Mesothelial cell of epicardium (in vitro differentiated cells): ENCODE measurements at places on chromosomes 7 and 10.

DNA sequence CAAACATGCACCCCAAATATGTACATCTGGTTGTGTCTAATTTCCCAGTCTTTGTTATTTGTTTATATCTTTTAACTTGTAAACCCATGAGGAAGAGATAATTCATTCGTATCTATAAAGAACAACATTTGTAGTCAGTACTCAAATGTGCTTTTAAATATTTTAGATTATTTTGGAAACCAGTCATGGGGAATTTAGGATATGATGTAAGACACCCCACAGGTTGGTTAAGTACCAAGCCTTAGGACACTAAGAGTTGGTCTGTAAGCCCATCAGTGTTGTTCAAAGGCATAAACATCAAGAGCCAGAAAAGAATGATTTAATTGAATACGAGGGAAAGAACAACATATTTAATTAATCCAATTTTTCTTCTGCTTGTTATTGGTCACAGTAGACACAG, 421.1 kb upstream of the SEMA3C start:
- no peak for DNase-seq

GRCh38 chr10:95474228-95475002, 86.8 kb downstream of the SORBS1 start:
- DNase-seq, result no peak

- no peak for DNase-seq
Measured at GRCh38 chr7:124603066-124603465, 162.5 kb downstream of the GPR37 start.

DNA sequence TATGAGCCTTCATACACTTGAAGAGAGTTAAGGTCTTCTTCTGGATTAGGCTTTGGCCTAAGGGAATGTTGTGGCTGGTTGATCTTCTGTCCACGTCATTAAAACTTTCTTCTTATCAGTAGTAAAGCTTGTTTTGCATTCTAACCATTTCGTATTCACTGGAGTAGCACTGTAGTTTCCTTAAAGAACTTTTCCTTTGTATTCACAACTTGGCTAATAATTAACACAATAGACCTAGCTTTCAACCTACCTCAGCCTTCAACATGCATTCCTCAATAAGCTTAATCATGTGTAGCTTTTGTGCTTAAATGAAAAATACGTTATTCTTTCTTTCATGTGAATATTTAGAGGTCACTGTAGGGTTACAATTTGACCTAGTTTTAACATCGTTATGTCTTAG, 42.8 kb downstream of the AKR1C8 start:
- DNase-seq, result no peak

GRCh38 chr7:56046721-56047445, 4.4 kb downstream of the PSPH start:
- no peak for DNase-seq

DNA sequence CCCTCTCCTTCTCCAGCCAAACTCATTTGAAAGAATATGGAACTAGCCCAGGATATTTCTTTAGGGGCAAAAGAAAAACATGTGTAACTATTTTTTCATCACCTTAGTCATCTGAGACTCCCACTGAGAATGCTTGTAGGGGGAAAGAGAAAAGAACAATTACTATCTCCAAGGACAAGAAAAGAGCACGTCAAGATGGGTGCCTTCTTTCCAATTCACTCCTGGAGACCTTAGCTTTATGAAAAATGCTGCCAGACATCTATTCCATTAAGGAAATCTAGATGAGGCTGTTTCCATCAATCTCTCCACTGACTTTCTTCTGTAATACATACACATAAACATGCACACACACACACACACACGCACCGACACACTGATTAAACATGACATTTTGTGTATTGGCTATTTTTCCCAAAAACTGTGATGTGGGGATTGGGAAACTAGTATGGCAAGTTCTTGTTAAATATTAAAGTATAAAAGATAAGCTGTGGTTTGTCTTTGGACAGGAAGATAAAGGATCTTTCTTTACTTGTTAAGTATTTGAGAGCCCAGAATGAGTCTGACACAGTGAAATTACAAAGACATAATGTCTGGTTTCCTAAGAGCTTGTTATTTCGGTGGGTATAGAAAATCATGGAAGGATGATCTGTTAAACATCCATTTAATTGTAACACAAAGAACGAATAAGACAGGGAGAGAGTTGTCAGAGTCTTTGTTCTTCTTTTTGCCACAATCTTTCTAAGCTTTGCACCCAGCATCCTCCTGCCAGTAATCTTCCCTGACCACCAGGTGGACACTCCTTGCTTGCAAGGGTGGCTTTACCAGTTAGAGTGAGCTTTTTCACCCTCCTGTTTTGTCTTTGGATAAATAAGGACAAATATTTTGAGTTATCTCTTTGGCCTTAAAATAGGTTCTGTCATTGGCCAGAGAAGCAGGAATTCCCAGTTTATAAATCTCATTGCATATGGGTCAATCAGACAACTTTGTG, 177.3 kb upstream of the TMEM72 start:
- no peak for DNase-seq

DNA sequence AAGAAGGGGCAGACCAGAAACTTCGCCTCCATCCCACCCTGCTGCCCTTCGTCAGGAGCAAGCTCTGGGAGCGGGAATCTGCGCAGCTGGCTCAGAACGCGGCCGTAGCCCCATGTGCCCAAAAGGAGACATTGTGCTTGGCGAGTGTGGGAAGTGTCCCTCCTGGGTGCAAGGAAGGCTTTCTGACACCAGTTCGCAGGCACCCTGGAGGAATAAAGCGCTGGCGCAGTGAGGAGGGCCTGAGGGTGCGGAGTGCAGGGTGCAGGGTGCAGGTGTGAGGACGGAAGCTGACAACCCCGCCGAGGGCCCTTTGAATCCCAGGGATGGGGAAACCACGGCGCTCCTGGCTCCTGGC, 811 bp downstream of the SLIT1 start:
- DNase-seq, result no peak

GRCh38 chr7:139752148-139752547, 25.6 kb downstream of the HIPK2 start:
- no peak for DNase-seq

DNA sequence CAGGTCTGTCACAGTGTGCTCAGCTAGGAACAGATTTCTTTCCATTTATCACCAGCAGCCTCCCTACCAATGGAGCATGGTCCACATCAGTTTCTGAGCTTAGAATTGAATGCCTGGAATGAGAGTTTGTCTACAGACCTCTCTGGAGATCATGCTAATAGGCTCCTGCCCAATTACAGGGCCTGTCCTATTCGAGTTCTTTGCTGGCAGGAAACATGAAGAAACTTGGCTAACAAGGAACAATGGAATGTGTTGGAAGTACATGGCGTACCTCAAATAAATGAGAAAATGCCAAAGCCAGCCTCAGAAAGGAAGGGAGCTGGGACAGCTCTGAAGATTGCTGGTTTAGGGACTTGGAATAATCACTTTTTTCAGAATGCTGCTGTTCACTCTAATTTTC, 186.0 kb upstream of the AKR1E2 start:
- DNase-seq, result no peak
